ENCODE measurements at places on chromosomes 16 and 17.
A peak's percentile ranks its signal among the peaks of the same experiment; 100 is the strongest.

DNA sequence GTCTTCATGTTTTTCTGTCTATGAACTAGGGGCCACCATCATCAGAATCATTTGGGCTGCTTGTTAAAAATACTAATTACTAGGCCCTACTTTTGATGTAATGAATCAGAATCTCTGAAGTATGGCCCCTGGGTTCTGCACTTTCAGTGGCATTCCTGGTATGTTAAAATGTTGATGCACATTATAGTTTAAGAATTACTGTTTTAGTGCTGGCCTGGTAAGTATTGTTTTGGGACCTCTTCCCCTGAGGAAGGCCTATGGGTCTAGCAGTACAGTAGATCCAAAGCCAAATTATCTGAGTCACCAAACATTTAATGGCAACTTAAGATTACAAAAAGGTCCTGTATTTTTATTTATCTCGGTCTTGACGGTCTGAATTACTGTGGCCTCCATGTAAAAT, 58.8 kb downstream of the AP2B1 start:
- DNase-seq = no peak

GRCh38 chr16:525520-526180, 1.9 kb upstream of the CAPN15 start:
- peak; percentile 66 for DNase-seq

DNA sequence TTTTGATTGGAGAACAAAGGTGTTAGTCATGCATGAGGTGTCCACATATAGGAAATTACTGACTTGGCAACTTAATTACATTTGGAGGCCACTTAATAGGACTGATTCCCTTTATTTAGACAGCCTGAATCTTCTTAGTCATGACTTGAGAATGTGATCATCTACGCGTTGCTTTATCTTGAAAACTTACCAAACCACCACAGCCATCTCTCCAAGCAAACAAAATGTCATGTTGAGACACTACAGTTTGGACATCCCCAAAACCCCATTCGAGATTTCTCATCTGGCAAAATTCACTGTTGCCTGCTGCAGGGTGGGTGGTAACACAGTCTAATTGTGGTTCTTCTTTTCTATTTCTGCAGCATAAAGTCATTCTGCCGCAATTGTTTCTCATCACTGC, 176.5 kb upstream of the CDH5 start:
- no peak for DNase-seq

DNA sequence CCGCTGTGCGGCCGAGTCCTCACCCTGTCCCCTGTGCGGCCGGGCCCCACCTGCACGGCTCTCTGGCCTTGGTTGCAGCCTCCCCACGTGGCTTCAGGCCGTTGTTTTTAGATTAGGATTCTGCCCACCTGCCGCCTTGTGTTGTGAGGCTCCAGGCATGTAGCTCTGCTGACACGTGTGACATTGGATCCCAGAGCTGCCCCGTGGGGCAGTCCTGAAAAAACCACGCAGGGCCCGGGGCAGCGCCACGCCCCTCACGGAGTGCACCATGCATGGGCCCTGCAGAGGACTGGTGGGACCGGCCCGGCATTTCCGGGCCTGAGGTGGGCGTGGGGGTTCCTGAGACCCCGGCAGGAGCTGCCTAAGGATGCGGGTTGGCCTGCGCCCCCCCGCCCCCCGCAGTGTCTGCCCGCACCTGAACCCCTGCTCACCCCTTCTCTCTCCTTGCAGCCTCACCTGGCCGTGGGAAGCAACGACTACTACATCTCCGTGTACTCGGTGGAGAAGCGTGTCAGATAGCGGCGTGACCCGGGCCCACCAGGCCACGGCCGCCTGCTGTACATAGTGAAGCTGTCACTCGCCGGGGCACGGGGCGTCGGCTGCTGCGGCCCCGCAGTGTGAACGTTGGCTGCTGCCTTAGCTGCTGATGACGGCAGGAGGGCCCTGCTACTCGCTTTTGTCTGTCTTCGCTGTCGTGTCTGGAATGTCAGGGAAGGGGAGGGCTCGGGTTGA, 27.7 kb upstream of the CHMP6 start:
- DNase-seq = no peak

- no peak for DNase-seq
Observed at GRCh38 chr17:68829211-68829610, 126.0 kb downstream of the ABCA8 start.

DNA sequence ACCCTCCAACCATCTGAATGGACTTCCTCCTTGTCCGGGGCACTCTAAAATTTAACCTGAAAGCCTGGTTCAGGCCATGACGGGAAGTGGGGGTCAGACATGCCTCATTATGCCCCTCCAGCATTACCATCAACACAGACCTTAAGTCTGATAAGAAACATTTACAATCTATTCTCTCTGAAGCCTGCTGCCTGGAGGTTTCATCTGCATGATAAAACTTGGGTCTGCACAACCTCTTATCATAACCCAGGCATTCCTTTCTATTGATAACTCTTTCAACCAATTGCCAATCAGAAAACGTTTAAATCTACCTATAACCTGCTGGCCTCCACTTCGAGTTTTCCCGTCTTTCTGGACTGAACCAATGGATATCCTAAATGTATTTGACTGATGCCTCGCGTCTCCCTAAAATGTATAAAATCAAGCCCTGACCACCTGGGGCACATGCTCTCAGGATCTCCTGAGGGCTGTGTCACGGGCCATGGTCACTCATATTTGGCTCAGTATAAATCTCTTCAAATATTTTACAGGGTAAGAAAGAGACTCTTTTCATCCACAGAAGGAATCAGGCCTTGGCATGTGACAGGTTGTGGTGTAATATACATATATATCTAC, 45.6 kb downstream of the LYRM1 start:
- no peak for DNase-seq

DNA sequence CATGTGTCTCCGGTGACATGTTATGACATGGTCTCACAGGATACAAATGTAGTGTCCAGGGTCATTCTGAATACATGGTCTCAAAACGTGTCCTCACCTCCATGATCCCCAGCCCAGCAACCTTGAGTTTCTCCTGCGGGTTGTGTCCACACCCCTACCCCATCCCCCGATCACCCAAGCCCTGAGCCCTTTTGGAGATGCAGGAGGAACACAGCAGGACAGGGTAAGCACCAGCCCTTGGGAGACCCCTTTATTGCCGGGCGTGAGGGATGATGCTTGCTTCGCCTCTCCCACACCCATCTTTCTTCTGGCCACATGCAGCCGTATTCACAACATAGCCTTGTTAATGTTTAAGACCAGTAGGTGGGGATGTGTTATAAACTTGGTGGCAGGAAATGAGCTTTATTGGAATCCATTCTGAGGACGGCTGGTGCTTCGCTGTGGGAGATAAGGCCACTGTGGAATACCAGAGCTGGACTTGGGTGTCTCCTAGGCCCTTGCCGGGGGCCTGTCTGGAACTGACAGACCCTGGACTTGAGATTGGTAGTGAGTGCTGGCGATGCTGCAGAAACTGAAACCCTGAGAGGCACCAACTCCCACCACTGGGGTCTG, 5.5 kb downstream of the TMEM132E start:
- DNase-seq = no peak

- no peak for DNase-seq
Observed at GRCh38 chr17:81956607-81957589, 4.1 kb downstream of the NOTUM start.

DNA sequence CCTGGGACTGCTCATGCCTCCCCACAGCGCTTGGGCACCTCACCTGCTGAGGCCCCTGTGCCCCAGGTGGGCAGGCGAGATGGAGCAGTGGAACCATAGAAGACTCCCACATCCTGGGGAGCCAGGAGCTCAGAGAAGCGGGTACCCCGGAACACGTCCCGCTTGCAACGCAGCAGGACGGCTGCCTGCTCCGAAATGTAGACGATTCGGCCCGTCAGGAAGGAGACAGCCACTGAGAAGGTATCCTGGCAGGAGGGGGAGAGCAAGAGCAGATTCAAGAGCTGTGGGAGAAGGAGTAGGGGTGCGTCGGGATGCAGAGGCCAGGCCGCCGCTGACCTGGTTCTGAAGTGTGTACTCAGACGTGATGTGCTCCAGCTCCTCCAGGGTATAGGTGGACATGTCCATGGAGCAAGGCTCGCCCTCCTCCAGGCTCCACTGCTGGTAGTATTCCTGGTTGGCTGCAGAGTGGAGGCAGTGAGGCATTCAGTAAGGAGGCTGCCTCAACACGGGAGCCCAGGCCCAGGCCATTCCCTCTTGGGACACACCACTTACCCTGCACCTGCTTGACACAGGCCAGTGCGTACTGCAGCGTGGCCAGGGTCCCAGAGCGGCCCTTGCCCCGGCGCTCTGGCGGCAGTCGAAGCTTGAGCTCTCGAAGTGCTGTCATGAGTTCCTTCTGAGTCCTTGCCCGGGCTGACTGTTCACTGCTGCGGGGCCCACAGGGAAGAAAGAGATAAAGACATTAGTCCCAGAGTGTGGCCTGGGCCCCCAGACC, 2.6 kb downstream of the PER1 start:
- DNase-seq = no peak

DNA sequence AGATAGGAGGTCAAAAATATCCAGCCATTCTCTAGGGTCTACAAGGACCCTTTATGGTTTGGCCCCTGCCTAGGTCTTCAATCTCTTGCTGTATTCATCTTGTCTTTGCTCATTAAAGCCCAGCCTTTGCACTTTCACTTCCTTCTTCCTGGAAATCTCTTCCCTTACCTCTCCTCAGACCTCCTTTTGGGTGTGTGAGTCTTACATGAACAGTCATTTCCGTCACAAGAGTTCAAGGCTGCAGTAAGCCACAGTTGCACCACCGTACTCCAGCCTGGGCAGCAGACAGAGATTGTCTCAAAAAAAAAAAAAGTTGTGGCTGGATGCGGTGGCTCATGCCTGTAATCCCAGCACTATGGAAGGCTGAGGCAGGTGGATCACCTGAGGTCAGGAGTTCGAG, 6.0 kb upstream of the ATP1B2 start:
- DNase-seq = no peak

DNA sequence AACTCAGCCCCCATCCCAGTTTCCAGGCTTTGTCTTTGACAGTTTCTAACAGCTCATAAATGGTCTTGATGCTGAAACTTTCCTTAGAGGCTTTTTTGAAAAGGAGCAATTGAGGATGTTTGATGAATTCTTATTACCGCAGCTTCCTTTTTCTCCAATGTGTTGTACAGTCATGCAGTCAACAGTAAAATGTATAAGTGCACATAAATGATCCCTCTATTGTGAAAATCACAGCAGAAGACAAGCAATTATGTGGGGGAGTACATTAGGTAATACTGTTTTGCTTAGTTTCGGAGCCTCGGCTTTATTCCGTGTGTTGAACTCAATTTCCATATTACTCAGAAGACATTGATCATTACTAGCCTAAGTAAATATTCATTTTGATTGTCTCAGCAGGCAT, 673.7 kb downstream of the CDH8 start:
- DNase-seq = no peak

GRCh38 chr16:396605-397004, 394 bp upstream of the NME4 start:
- no peak for DNase-seq

DNA sequence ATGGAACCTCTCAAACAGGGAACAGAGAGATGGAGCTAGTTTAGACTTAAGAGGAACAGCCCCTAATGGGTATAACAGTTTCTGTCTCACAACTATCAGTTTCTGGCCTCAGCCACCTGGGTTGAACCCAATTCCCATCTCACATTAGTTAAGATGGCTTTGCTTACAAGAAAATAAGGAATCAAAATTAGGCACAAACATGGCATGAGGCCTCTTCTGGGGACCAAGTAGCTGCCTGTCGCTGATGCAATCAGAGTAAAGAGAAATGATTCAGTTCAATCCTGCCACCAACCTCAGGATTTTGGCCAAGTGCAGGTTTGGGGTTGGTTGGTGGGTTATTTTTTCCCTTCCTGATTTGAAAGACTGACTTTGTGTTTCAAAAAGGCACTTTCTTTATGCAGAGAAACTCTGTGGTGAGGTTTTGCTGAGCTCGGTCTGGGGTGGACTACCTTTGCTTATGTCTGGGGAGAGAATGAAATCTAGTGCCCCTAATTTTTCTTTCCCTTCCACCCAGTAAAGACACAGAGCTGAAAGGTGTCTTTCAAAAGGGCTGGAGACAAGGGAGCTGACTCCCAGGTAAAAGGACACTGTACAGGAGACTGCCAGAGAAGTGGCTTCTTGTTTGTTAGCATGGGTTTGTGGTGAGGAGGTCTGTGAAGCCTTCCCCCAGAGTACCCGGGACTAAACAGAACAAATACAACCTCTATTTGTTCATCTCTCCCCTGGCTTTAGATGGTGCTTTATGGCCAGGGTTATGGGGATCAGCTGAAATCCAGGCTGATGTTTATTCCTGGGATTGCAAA, 44.8 kb upstream of the NFAT5 start:
- peak; percentile 3 for DNase-seq

GRCh38 chr17:67051837-67052236, 7.5 kb downstream of the CACNG1 start:
- no peak for DNase-seq
